ENCODE measurements at places on chromosomes 2 and 18. TPM values are rescaled to one million over a fixed set of nuclear protein-coding genes. Genes with fewer than 3 reads are reported as not detected.

MYO5B gene
- polyA plus RNA-seq: 35.3 TPM

PROKR1 gene
- polyA plus RNA-seq: 0.01 TPM

TBC1D8 gene
- polyA plus RNA-seq: 19.4 TPM

SEPTIN10 gene
- 44.8 TPM for polyA plus RNA-seq

UGT1A3 gene
- polyA plus RNA-seq: 0.07 TPM

GPR35 gene
- 3.1 TPM for polyA plus RNA-seq

CCDC74A gene
- 4.9 TPM for polyA plus RNA-seq
